ENCODE measurements at places on chromosomes 11 and 22.
A peak's percentile ranks its signal among the peaks of the same experiment; 100 is the strongest.

DNA sequence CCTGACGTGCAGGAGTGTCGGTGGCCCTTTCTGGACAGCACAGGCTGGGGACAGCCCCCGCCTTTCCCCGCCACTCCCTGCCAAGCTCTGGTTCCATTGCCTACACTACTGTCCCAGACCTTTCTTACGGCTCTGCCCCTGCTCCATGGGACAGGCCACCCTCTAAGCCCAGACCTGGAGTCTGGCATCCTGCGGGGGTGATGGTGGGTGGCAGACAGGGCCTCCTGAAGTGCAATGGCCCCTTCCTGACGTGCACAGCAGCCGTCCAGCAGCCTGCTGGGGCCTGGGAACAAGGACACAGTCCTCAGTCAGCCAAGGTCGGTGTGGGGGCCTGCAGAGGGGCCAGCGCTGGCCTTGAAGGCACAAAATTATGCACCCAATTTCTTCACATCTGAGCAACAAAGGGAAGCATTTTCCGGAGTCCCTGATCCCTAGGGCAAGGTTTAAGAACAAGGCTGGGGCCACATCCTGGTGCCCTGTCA is 79.7 kb upstream of the KCNQ1OT1 start:
- DNase-seq = no peak

DNA sequence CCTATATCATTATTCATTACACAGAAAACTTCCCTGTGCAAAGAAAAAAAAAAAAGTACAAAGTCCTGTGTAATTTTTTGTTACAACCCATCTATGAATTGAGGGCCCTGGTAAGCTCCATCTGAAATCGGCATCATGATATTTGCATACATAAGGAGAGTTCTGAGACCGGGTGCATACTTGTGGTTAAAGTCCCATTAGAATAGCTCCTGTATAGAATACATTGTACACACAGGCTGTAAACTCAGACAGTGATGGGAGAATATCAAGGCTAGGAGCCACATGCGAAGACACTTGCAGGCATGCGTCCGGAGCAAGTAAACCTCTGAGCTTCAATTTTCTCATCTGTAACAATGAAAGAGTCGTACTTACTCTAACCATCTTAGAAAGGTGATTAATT is 353.2 kb downstream of the ETS1 start:
- DNase-seq = no peak

DNA sequence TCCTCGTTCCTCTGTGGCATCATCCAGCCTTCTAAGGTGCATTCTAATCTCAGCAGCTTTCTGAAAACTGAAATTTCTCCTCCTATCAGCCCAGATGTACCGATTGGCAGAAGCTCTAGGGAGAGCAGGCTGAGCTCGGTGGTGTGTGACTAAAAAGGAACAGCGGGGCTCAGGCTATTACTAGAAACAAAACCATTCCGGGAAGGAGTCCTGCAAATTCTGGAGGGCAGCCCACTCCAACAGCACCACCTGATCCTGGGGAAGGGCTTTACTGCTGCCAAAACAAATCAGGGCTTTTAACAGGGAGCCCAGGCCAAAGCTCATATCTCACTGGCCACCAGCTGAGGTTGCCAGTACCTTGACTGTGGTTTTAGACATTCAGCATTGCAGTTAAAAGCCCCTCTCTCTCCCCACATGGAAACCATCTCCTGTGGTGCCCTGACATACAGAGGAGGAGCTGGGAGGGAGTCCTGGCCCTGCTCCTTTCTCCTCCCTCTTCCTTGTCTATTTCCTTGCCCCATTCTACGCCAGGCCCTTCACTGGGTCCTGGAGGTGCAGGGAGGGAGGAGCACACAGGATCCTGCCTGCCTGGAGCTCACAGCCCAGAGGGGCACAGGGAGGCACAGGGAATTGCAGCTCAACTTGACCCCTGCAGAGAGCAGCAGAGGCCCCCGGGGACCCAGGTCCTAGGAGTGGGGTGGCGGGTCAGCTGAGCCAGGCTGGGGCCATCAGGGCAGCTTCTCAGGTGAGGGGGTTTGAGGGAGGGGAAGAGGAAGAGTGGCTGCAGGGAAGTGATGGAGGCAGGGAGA is 889 bp downstream of the PLAAT4 start:
- DNase-seq = no peak

DNA sequence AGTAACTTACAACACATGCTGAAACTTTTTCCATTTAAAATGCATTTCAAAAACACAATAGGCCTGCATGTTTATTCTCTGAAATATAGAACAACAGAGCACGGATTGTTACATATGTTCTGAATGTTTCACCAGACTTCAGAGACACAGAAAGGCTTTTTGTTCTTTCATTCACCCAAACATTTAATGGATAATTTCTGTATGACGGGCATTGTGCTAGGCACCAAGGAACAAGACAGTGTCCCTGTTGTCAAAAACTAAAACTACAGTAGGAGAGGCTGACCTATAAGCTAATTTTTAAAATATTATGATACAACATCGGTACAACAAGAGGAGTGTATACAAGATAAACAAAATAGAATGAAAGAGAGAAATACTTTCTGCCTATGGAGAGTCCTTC is 81.9 kb upstream of the TEAD1 start:
- no peak for DNase-seq

- DNase-seq = peak; percentile 63
Observed at GRCh38 chr11:59556115-59556916, 45.0 kb downstream of the OR4D9 start.

GRCh38 chr11:33268945-33269540 is 11.9 kb downstream of the HIPK3 start:
- DNase-seq = no peak

DNA sequence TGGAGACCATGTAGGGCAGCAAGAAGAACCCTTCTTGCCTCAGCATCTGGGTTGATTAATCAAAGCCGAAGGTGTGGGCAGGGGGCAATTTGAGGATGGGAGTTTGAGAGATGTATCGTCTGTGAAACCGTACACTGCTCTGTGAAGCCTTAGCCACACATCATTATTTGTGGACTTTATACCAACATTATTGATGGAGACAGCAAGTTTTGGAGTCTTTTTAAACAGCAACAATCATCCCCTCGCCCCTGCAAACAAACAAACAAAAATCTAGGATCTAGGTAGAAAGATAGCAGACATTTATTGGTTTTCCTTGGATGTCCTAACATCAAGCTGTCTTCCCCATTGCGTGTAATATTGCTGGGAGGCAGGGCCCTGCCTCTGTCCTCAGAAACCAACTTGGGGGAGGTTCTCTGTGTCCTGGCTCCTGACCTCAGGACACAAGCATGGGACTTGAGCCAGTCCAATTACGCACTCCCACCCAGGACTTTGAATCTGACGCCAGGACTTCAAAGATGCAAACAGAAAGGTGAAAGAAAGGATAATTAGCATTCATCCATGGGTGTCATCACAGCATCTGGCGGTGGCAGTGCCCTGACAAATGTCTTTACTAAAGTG is 61.6 kb upstream of the PLET1 start:
- DNase-seq = no peak

- no peak for DNase-seq
Observed at GRCh38 chr22:46737976-46738646, at the start of gene CERK. CERK (minus strand) TSS chr22:46738252; CDS start chr22:46738148, 104 bp downstream.

GRCh38 chr11:66012371-66012945 is 650 bp downstream of the CST6 start:
- DNase-seq = no peak

DNA sequence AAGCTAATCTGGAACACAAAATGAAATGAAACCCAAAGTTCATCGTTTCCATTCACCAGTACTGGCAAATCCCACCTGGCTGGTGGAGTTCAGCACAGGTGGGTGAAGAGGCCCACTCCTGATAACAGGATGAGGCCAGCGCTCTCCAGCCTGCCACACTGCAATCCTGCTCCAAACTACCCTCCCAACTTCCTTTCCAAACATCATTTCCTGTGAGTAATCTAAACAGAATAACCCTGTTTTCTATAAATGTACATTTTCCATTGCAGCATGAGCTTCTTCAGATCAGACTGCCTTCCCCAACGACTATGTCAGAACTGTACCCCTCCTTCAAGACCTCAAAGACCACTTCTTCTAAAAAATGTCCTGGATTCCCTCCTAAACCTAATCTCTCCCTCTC is 15.9 kb upstream of the NFRKB start:
- no peak for DNase-seq

DNA sequence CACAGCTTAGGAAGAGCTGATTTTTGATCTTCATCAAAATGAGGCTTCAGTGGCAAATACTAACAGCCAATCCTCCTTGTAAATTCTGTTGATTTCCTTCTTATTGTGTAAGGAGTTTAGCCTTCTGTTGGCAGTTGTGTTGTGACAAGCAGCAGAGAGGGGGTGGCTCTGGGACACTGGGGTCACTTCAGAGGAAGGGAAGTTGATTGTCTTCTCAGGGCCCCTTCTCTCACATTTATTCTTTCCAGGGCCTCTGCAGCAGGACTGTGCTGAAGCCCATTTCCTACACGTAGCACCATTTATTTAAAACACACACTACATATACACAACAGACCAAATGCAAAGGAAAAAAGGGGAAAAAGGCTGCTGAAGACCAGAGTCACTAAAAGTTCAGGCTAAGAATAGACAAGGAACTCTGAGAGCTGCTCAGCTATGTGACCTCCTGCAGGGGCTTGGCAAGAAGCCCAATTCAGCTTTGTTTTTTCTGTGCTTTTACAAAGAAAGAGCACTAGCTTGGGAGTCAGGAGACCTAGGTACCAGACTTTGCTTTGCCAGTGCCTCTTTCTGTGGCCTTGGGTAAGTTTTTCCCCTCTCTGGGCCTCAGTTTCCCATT is 28.3 kb upstream of the UPB1 start:
- no peak for DNase-seq

DNA sequence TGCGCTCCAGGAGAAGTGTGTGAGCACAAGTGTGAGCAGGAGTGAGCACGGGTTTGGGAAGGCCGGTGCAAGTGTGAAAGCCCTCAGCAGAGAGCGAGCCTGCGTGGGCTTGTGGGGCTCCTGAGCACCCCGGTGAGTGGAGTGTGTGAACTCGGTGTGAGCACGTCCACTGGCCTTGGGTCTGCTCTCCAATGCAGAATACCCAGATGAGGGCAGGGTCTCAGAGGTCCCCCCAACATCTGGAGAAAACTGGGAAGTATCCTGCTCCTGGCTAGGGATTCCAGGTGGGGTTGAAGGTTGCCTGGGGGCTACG is 1.2 kb downstream of the ESRRA start:
- no peak for DNase-seq

DNA sequence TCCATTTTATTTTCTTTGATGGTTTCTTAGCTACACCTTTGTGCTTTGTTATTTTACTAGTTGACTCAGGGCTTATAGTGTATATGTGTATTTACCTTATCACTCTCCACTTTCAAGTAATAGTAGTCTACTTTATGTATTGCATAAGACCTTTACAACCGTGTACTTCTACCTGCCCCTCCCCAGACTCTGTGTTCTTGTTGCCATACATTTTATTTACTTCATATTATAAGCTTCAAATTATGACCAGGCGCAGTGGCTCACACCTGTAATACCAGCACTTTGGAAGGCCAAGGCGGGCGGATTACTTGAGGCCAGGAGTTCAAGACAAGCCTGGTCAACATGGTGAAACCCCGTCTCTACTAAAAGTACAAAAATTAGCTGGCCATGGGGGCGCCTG is 28.2 kb upstream of the CTSD start:
- DNase-seq = no peak

- no peak for DNase-seq
Observed at GRCh38 chr11:101444164-101444563, 139.6 kb downstream of the TRPC6 start.

GRCh38 chr11:8040261-8040920 is 40.6 kb upstream of the TUB start:
- no peak for DNase-seq
